ENCODE measurements at places on chromosomes 5 and 9.

DNA sequence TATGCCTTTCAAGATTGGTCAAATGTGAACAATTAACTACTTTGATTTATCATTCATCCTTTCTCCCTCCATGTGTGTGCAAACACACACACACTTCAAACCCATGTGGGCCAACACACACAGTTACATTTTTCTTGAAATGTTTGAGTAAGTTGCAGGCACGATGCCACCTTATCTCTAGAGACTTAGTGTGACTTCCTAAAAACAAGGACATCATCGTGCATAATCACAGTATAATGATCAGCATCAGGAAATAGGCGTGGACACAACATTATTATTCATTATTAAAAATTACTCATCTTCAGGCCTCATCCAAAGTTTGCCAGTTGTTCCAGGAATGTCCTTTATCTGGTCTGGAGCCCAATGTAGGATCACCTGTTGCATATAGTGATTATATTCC is 209.5 kb downstream of the GNA14 start:
- DNase-seq: no peak

- no peak for DNase-seq
Measured at GRCh38 chr5:6360323-6361072, 17.8 kb downstream of the MED10 start.

DNA sequence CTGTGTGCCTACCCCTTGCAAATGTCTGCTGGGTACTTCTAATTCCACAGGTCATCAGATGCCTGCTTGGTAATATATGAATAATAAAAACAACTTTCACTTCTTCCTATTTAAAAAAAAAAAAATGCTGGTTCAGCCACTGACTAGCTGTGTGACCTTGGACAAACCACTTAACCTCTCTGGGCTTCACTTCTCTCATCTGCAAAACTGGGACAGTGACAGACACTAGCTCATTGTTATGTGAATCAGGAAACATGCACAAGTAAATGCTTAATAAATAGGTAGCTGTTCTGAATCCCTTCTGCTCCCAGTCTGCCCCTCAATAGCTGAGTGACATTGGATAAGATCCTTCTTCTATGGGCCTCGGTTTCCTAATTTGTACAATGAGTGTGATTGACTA is 62.6 kb upstream of the HAND1 start:
- DNase-seq: no peak

- no peak for DNase-seq
Measured at GRCh38 chr5:64015824-64016223, 53.6 kb upstream of the HTR1A start.

All from NCI-H1436 (cell line).